ENCODE measurements at places on chromosomes 1 and 21. TPM values are rescaled to one million over a fixed set of nuclear protein-coding genes. Genes with fewer than 3 reads are reported as not detected.

GRCh38 chr21:35724156-35724555, 336.2 kb downstream of the SETD4 start:
- peaks cover 2% of the 10 kb centered on the region for H3K36me3 ChIP-seq
- peaks cover 21% of the 10 kb centered on the region for H3K27me3 ChIP-seq
- no peak overlapping the region for H3K4me3 ChIP-seq
- DNase-seq = no peak

- no peaks in the 10 kb centered on the region for H3K4me1 ChIP-seq
- no peak overlapping the region for H3K27ac ChIP-seq
Measured at GRCh38 chr1:244074559-244075171, 23.6 kb downstream of the ZBTB18 start.

DNA sequence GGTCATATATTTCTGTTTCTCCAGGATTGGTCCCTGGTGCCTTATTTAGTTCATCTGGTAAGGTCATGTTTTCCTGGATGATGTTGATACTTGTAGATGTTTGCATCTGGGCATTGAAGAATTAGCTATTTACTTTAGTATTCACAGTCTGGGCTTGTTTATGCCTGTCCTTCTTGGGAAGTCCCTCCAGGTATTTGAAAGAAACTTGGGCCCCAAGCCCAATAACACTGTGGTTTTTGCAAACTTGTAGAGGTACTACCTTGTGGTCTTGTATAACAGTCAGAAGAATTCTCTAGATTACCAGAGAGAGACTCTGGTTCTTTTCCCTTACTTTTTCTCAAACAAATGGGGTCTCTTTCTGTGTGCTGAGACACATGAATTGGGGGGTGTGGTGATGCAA, 251.4 kb upstream of the B3GALT2 start:
- no peak overlapping the region for H3K4me3 ChIP-seq
- H3K27ac ChIP-seq = no peak overlapping the region
- no peak for DNase-seq
- peaks cover 10% of the 10 kb centered on the region for H3K36me3 ChIP-seq

- H3K36me3 ChIP-seq = peaks cover 8% of the 10 kb centered on the region
- DNase-seq = no peak
- H3K4me1 ChIP-seq = peaks cover 9% of the 10 kb centered on the region
- H3K27ac ChIP-seq = no peak overlapping the region
- H3K27me3 ChIP-seq = no peaks in the 10 kb centered on the region
Measured at GRCh38 chr1:8800416-8800815, 17.0 kb downstream of the RERE start.

GRCh38 chr1:231601824-231602672, 24.5 kb upstream of the DISC1 start:
- H3K36me3 ChIP-seq = no peaks in the 10 kb centered on the region
- peaks cover 5% of the 10 kb centered on the region for H3K4me1 ChIP-seq
- H3K27ac ChIP-seq = no peak overlapping the region
- peaks cover 13% of the 10 kb centered on the region for H3K27me3 ChIP-seq
- no peak overlapping the region for H3K4me3 ChIP-seq

Gene AADACL4
- 0.24 TPM for total RNA-seq

- H3K36me3 ChIP-seq = no peaks in the 10 kb centered on the region
- H3K4me1 ChIP-seq = no peaks in the 10 kb centered on the region
- H3K4me3 ChIP-seq = no peak overlapping the region
- no peak overlapping the region for H3K27ac ChIP-seq
- DNase-seq = no peak
Measured at GRCh38 chr1:197981561-197981960, 64.4 kb downstream of the LHX9 start.

- H3K27me3 ChIP-seq = no peaks in the 10 kb centered on the region
- no peak for DNase-seq
- H3K4me3 ChIP-seq = no peak overlapping the region
- H3K27ac ChIP-seq = peak overlapping the region; percentile 52
- peaks cover 30% of the 10 kb centered on the region for H3K36me3 ChIP-seq
Measured at GRCh38 chr1:40232444-40232843, 15.3 kb upstream of the TMCO2 start.

DNA sequence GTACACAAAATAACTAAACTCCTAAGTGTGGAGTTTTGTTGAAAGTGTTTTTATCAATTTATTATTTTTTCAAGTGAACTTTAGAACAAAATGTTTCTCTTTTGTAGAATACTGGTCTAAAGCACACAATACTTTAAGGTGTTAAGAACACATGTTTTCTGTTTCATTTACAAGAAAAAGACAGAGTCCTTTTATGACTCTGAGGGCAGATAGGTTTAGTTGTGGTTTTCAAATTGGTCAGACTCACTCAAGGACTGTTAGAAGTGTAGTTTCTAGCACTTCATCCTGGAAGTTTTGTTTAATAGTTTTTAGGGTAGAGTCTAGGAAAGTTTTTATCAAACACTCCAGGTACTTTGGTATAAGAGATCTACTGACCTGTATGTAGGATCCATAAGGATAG, 376.5 kb downstream of the LRRIQ3 start:
- H3K4me3 ChIP-seq = no peak overlapping the region
- H3K4me1 ChIP-seq = no peaks in the 10 kb centered on the region
- no peaks in the 10 kb centered on the region for H3K27me3 ChIP-seq
- no peaks in the 10 kb centered on the region for H3K36me3 ChIP-seq

GRCh38 chr1:36673202-36673601, 190.5 kb upstream of the CSF3R start:
- H3K4me3 ChIP-seq = no peak overlapping the region
- no peak for DNase-seq
- H3K36me3 ChIP-seq = no peaks in the 10 kb centered on the region
- H3K27me3 ChIP-seq = peaks cover 30% of the 10 kb centered on the region
- H3K27ac ChIP-seq = no peak overlapping the region
- H3K4me1 ChIP-seq = no peaks in the 10 kb centered on the region

Data from progenitor cell of endocrine pancreas (in vitro differentiated cells).